ENCODE measurements at places on chromosomes 7 and 10.
A peak's percentile ranks its signal among the peaks of the same experiment; 100 is the strongest.

DNA sequence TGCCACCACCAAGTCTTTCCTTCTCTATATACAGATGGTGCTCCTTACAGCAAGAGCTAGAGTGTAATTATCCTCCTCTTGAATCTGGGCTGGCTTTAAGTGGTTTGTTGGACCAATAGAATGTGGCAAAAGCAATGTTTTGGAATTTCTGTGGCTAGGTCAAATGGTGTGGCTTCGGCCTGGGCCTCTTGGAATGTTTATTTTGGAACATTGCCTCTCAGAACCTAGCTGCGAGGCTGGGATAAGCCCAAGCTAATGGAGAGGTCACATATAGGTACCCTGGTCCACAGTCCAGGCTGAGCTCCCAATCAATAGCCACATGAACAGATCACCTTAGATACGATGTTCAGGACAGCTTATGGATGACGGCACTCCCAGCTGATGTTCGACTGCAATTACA, 556.7 kb downstream of the TYW1 start:
- DNase-seq = no peak

- no peak for DNase-seq
Observed at GRCh38 chr10:73413108-73413527, 740 bp downstream of the ANXA7 start.

- DNase-seq = no peak
Observed at GRCh38 chr10:111785921-111786320, 397.6 kb downstream of the GPAM start.

DNA sequence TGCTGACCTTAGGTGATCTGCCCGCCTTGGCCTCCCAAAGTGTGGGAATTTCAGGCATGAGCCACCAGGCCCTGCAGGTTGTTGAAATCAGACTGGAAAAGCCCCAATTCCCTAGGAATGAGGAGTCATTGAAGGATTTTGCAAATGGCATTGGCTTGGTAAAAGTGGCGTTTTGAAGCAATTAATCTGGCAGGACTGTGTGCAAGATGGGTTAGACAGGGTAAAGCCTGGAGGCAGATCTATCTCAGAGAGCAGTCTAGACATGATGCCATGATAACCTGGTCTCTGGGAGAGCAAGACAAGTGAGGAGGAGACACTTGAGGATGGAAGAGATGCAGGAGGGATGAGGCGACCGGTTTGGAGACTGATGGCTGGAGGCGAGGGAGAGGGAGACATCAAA, 45.7 kb upstream of the UBE2H start:
- DNase-seq = no peak

- DNase-seq = no peak
Observed at GRCh38 chr7:35258125-35258867, 4.4 kb upstream of the TBX20 start.

- peak; percentile 84 for DNase-seq
Observed at GRCh38 chr10:125231116-125231812, 70.9 kb upstream of the CTBP2 start.

- peak; percentile 67 for DNase-seq
Observed at GRCh38 chr10:103433858-103434257, 18.3 kb downstream of the CALHM2 start.

- DNase-seq = no peak
Observed at GRCh38 chr10:123446449-123447156, 219.6 kb upstream of the GPR26 start.

DNA sequence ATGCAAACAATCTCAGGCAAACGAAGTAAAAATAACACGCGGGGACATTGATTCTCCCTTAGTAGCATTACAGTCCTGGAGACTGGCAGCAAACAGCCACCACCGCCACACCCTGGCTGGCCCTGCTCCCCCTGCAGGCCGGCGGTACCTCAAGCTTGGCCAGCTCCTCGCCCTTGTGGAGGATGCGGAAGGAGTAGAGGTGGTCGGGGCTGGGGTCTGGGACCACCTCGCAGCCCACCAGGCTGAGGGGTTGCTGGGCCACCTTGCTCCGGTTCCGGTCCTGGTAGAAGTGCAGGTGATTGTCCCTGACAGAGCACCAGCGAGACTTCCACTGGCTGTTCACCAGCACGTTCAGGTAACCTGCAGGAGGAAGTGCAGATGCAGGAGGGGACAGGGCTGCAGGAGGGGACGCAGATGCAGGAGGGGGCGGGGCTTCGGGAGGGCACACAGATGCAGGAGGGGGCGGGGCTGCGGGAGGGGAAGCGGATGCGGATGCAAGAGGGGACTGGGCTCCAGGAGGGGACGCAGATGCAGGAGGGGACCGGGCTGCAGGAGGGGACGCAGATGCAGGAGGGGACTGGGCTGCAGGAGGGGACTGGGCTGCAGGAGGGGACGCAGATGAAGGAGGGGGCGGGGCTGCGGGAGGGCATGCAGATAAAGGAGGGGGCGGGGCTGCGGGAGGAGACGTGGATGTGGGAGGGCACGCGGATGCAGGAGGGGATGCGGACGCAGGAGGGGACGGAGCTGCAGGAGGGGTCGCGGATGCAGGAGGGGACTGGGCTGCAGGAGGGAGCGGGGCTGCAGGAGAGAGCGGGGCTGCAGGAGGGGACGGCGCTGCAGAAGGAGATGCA, 65.7 kb downstream of the VWA2 start:
- DNase-seq = no peak

GRCh38 chr7:102453319-102453718, 11.3 kb downstream of the ALKBH4 start:
- DNase-seq = no peak

DNA sequence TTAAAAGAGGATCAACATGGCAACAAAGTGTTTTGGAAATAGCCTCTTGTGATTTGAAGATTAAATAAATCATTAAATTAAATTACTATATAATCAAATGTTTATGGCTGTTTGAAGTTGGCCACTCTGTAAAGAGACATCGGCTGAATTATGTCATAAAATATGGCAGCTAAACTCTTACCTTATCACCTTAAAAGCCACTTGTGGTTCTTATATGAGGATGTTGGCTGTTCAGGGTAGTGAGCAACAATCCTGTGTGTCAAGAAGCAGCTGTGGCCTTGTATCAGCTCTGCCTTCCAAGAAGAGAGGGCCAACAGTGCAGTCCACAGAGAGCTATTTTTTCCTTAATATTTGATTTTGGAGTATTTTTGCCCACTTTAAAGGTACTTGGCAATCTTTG, 113.4 kb upstream of the CDK6 start:
- DNase-seq = no peak

GRCh38 chr10:2858452-2858851, 208.9 kb upstream of the PFKP start:
- DNase-seq = no peak

GRCh38 chr7:130733931-130734814, at the start of gene KLF14:
Gene KLF14, minus strand, starts transcription at chr7:130734207. Its CDS starts 174 bp downstream, at chr7:130734033.
- no peak for DNase-seq

GRCh38 chr10:6347391-6347951, 144.7 kb downstream of the PFKFB3 start:
- no peak for DNase-seq

GRCh38 chr7:116162992-116163391, 47.3 kb upstream of the TES start:
- no peak for DNase-seq

- no peak for DNase-seq
Observed at GRCh38 chr10:77905086-77905748, 21.3 kb downstream of the DLG5 start.

GRCh38 chr10:107423903-107424302, 259.4 kb upstream of the SORCS1 start:
- DNase-seq = no peak

- no peak for DNase-seq
Observed at GRCh38 chr7:135763261-135763660, 14.6 kb upstream of the FAM180A start.

- no peak for DNase-seq
Observed at GRCh38 chr10:20944789-20945502, 47.8 kb upstream of the NEBL start.

- DNase-seq = no peak
Observed at GRCh38 chr10:101901340-101901739, 57.7 kb upstream of the KCNIP2 start.

DNA sequence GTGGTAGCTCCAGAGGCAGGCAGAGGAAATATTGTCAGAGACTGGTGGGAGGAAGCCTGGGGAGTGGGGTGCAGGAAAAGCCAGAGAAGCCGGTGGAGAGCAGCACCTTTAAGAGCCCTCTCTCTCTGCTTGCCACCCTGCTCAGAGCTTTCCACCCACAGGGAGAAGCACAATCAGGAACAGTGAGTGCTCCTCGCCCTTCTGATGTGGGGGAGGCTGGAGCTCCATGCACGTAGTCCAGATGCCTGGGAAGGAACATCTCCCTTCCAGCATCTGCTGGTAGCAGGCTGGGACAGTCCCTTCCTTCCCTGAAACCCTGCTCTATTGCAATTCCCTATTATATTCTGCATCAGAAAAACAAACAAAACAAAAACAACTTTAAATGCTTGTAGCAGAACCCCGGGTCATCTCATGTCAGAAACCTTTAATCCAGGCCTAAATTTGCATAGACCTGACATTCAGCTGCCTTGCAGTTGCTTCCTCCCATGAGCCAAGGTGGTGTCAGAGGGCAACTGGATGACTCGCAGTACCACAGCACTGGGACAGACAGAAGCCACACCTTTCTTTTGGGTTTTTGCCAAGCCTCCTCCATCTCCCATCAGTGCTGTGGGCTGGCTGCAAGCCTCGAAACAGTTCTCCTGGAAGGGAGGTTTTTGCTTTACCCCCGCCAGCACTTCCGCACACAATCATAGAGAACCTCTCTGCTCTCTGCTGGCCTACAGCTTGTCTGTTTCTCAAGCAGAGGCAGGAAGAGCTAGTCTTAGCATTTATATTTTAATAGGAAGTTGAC, 13.1 kb downstream of the AVPI1 start:
- peak; percentile 65 for DNase-seq

DNA sequence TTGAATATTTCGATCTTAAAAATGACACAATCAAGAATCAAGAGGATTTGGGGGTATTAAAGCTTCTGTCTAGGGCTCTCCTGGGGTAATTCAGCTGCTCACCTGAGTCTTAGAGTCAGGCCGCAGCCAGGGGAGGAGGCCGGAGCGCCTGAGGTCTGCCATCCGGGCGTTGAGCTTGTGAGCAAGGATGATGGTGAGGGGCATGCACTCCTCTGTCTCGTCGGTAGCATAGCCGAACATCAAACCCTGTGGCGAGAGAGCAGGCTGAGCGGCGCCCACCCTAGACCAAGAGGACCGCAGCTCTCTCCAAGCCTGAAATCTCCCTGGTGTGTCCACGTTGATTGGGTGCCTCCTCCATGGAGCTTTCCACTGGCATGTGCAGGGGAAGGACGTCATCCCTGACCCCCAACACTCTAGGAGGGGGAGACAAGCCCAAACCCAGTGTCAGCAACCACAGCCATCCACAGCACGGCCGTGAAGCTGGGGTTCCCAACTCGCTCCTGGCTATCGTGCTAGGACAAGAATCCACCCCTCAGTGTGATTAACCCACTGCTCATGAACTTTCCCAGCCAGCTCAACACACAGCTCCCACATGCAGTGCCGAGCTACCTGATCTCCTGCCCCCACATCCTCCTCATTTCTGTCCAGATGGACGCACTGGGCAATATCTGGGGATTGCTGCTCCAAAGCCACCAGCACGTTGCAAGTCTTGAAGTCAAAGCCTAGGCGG, 9.2 kb downstream of the MAT1A start:
- DNase-seq = no peak

DNA sequence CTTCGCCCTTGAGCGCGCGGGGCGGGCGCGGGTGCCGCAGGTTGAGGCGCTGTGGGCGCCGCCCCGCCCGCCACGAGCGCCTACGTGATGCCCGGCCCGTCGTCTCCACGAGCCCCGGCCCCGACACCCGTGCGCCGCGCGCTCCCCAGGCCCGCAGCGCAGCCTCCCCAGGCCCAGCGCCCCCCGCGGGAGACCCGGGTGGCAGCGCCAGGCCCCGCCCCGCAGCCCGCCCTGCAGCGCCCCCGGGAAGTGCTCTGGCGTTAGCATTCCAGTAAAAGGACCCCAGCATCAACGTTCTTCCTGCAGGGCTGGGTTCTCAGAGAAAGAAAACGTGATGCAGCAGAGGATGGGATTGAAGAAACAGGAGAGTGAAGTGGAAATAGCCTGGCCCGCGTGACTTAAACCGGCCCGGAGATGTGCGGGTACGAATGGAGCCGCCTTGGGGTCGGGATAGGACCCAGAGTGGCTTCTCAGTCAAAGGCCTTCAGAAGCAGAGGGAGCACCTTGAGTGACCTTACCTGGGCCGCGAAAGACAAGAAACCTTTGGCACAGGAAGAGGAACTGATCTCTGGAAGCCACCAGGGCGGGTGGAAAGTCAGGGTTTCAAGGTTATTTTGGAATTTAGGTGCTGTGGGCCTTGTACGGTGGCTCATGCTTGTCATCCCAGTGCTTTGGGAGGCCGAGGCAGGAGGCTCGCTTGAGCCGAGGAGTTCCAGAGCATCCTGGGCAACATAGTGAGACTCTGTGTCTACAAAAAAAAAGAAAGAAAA, 1.8 kb downstream of the PFKP start:
- DNase-seq = no peak

DNA sequence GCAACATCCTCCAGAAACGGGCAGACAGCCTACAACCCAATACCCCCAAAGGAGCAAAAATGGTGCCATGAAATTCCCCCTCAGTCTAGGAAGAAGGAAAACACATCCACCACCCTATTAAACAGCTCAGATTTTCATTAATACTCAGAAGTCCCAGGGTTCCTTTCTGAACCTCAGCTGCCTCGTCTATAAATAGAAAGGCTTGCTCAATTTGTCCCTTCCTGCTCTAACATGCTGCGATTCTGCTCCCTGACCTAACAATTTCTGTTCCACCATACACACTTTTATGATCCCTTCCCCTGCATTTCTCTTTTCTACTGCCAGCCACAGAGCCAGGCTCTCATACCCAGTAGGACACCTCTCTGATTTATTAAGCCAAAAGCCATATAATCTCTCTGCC, 68.1 kb downstream of the MTERF1 start:
- DNase-seq = no peak

DNA sequence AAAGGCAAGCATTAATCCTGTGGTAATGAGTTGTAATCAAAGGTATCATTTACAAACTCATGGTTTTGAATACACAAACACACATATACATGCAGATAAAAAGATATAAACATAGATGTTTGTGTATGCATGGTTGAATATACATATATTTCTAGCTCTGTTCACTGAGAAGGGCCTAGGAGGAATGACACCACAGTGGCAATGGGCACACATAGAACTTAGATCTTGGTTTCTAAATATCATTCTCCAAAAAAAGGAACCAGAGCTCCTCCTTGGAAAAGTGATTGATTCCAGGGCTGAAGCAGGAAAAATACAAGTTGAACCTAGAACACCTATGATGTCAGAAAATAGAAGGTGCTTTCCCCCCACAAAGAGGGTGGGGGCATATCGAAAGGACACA, 6.9 kb downstream of the CUL2 start:
- DNase-seq = no peak

DNA sequence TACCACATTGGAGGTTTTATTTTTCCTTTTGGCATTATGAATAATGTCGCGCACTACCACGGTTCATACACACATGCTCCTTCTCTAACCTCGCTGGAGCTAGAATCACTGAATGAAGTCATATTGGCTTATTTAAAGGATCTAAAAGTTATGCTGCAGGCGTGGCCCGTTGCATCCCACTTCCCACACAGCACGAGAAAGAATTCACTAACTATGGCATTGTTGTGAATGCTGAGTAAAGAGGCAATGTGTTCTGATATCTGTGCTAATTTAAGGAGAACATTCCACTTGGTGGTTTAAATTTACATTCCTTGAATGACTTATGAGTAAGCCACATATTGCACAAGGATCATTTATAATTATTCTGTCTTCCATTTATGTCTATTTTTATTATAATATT, 20.7 kb downstream of the TCERG1L start:
- DNase-seq = no peak

- no peak for DNase-seq
Observed at GRCh38 chr7:121739465-121739864, 133.5 kb upstream of the PTPRZ1 start.
